ENCODE measurements at places on chromosomes 2 and 18.

GRCh38 chr2:73828818-73829570 is at the start of gene STAMBP:
Gene STAMBP, plus strand, starts transcription at chr2:73828961. Its CDS starts 1,896 bp downstream, at chr2:73830857.
- peak; percentile 98 for DNase-seq

DNA sequence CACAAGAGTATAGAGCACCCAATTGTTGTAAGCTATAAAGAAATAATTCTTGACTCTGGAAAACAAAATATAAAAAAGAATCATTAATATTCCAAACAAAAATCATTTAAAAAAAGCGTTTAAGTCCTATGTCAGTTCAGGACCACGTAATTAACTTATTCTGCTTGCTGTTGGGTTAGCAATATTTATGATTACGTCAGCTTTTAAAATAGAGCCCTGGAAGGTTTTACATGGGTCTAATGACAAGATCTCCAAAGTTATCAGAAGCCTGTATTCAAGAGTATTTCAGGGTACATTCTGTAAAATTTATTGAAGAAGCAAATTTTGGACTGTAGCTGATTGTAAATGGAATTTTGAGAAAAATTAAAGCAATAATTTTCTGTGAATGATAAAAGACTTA is 521.6 kb downstream of the DCC start:
- no peak for DNase-seq

- peak; percentile 49 for DNase-seq
Measured at GRCh38 chr2:64730551-64731262, 77.0 kb upstream of the SERTAD2 start.

DNA sequence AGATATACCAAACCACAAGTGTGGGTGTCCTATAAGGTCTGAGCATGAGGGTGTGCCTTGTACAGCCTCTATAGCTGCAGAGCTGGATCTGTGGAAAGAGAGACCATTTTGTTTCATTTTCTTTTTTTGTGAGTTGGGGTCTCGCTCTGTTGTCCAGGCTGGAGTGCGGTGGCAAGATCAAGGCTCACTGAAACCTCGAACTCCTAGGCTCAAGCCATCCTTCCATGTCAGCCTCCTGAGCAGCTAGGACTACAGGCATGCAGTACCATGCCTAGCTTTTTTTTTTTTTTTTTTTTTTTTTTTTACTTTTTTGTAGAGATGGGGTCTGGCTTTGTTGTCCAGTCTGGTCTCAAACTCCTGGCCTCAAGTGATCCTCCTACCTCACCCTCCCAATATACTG is 10.7 kb downstream of the KIF3C start:
- DNase-seq, result no peak

- no peak for DNase-seq
Measured at GRCh38 chr18:21210278-21210677, 31.8 kb upstream of the GREB1L start.

GRCh38 chr2:42877936-42878335 is 85.6 kb upstream of the HAAO start:
- no peak for DNase-seq

Measured in inflammatory macrophage (primary cell).